ENCODE measurements at places on chromosomes 3 and 15.

- no peak for DNase-seq
Measured at GRCh38 chr3:32376115-32376514, 15.5 kb upstream of the CMTM7 start.

- DNase-seq: no peak
Measured at GRCh38 chr3:55014906-55015305, 87.0 kb upstream of the LRTM1 start.

- DNase-seq: no peak
Measured at GRCh38 chr3:77655396-77655795, 615.5 kb downstream of the ROBO2 start.

DNA sequence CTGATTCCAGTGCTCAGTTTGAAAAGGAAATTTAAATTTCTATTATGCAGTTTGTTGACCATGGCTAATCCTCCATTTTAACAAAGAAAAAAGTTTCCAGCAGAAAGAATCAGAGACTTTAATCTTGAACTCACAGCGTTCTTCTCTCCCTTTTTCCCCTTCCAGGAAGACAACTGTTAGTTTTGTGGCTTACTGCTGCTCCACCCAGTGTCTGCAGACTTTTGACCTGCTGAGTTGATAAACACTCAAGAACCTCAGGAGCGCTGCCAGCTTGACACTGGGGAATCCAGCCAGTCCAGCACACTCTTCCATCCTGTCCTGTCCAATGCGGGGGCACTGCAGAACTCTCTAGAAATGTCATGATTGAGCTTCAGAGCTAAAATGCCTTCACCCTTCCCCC, 134.6 kb downstream of the LRRC28 start:
- no peak for DNase-seq

DNA sequence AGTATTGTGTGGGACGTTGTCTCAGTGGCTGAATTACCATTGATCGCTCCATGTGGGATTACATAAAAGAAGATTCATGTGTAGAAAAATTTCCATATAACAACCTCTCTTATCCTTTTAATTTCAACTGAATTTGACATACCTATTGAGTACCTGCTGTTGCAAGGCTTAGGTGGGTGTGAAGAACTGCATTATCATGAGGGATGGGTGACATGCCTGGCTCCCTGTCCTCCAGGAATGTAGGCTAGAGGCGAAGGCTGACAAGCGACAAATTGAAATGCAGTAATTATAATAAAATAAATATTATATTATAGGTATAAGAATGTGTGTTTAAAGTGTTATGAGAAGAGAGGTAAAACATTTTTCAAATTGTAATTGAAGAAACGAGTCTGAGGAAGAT, 52.7 kb upstream of the SPESP1 start:
- DNase-seq: no peak

DNA sequence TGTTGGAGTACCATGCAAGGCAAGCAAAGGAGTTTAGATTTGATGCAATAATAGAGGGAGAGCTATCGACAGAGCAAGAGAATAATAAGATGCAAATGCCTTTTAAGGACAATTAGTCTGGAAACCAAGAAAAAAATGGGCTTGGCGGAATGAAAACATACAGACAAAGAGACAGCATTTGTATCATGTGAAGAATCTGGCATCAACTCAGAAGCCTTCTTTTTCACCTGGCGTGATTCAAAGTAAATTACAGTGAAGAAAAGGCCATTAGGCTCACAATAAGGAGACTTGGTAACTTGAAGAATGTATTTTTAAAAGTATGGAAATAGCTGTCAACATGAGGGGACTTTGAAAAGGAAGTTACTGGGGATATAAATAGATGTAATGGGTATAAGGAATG, 521.2 kb upstream of the GOLIM4 start:
- DNase-seq: no peak

- DNase-seq: no peak
Measured at GRCh38 chr15:91249591-91249990, 149.5 kb downstream of the SV2B start.

DNA sequence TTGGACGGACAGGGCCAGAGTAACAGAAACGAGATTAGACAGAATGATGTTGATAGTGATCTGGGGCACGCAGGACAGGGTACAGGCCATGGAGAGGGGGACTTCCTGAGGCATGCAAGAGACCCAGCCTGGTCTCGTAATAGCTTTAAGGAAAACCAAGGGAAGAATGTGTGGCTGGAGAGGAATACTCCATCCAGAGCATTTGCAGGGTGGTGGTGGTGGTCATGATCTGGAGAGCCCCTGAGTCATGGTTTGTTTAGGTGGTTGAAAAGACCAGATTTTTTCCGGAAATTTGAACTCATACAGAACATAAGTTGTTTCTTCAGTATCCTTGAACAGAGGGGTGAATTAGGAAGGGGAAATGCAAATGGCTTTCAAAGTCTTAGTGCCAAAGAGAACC, 138.5 kb downstream of the DUT start:
- DNase-seq: no peak

- no peak for DNase-seq
Measured at GRCh38 chr3:34858067-34858660, 781.2 kb upstream of the ARPP21 start.

- peak; percentile 82 for DNase-seq
Measured at GRCh38 chr15:70741107-70741531, 22.2 kb downstream of the UACA start.

GRCh38 chr3:15651396-15651795, 49.9 kb downstream of the BTD start:
- DNase-seq: no peak

- no peak for DNase-seq
Measured at GRCh38 chr3:126014252-126014651, 45.3 kb downstream of the ROPN1B start.

DNA sequence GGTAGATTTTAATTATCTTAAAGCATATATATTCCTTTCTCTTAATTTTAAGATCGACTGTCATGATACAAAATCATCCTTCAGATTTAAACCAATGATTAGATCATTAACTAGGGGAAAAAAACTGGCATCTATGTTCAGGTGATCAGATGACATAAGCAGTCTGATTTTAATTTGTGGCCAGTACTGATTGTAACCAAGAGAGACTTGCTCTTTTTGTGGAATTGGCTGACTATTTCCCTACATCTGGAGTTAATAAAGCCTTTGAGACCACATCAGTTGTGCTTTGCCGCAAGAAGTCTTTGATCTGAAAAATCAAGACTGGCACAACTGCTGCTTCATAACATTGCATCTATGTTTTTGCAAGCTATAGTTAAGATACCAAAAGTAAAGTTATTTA, 148.4 kb upstream of the CGNL1 start:
- DNase-seq: no peak

- DNase-seq: no peak
Measured at GRCh38 chr15:85927931-85928537, 133.3 kb upstream of the KLHL25 start.

DNA sequence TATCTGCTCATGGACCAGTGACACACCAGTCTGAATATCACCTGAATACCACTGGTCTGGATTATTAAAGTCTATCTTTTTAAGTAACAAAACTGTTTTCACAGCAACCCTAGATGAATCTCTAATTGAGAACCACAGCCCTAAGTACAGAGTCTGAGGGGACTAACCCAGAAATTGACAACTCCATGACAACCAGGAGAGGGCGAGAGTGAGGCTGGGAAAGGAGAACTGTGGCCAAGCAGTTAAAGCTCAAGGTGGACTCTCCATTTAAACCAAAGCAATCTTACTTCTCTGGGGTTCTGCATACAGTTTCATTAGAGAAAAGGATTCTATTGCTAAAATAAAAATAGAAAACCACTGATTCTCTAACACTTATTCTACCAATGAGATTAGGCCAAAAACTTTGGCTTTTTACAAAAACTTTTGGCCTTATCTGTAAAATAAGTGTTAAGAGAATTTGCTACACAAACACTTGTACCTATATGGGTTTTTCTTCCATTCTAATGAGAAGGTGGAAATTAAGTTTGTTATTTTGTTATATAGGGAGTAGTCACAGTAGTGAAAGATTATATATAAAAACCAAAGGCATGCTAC, 11.4 kb downstream of the NEK10 start:
- no peak for DNase-seq

GRCh38 chr3:29760226-29760685, 479.4 kb downstream of the RBMS3 start:
- DNase-seq: no peak

DNA sequence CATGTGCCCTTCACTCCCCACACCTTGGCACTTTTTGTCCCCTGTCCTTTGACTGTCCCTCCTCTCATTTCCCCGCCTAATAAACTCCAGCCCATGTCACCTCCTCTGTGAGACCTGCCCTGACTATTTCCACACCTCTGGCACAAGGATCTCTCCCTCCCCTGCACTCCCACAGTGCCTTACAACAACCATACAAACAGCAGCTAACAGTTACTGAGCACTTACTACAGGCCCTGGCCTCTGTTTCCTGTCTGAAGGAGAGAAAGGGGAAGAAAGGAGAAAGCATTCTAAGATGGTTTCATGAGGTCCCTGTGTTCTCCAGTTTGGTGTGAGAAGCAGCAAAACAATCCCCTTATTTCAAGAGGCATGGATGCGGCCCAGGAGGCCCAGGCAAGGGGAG, 20.0 kb upstream of the TRH start:
- no peak for DNase-seq

GRCh38 chr3:44430466-44430865, 47.0 kb downstream of the ZNF445 start:
- no peak for DNase-seq

DNA sequence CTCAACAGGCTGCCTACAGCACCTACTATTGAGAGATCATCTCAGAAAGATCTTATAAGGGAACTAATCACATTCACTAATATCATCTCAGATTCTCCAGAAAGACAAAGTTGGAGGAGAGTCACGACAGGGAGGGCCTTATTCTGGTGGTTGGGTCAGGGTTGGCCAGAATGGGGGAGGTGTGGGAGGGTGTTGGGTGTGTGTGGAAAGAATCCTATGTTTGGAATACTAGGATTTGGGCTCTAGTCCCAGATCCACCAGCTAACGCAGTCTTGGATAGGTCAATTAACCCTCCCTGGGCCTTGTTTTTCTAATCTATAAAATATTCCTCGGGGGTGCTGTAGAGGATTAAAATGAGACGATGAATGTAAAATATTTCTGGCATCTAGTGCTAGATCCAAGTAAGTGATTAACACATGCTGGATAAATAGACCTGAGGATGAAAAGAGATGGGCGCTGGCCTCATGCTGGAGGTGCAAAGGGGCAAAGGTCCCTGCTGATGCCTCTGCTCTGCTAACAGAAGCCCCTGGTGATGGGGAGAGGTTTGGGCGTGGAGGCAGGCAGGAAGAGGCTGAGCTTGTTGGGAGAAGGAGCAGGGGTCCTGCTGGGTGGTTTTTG, 67.6 kb upstream of the ETV5 start:
- DNase-seq: no peak

Data from suprapubic skin (tissue), 4 donors.